ENCODE measurements at places on chromosomes 6 and 20.
A peak's percentile ranks its signal among the peaks of the same experiment; 100 is the strongest.

DNA sequence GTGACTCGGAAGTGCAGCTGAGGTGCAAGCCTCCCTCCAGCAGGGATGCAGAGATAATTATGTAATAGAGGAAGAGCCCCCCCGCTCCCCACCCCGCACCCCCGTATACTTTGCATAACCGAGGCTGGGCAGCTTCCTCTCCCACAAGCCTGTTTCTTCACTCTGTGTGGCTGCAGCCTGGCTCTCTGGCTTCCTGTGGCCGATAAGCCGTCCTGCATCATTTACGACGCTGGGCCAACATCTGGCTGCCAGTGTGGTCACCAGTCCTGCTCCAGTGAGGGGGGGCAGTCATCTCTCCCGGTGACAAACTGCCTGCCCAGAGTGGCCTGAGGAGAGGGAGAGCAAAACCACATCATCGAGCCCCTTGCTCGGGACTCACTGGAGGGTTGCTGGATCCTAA is 59.2 kb downstream of the RBM38 start:
- DNase-seq = peak; percentile 69

GRCh38 chr6:148723484-148723883 is 23.3 kb upstream of the UST start:
- peak; percentile 46 for DNase-seq

GRCh38 chr20:31604567-31605030 is 490 bp upstream of the ID1 start:
- peak; percentile 13 for DNase-seq

GRCh38 chr6:111258010-111258409 is 170.7 kb downstream of the SLC16A10 start:
- DNase-seq = no peak

GRCh38 chr6:35755278-35755924 is 18.6 kb downstream of the ARMC12 start:
- no peak for DNase-seq

DNA sequence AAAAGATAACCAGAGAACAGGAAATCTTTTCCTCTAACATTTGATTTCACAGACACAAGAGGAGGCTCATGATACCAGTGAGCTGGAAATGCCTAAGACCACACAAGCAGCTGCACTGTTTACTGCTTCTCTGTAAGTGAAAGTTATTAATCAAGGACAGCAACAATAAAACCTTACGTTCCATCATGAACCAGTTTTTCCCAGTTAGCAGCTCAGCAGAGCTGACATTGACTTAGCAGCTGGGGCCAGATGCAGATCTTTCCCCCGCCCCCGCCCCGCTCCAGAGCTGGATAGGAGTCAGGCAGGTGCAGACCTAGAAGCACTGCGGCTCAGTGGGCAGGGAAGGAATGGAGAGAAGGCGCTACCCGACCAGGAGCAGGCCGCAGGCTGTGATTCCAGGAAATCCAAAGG is 275.2 kb downstream of the GMDS start:
- DNase-seq = no peak

- peak; percentile 50 for DNase-seq
Observed at GRCh38 chr6:32105433-32105832, 3.7 kb downstream of the TNXB start.

GRCh38 chr6:111800821-111801220 is 72.4 kb downstream of the FYN start:
- no peak for DNase-seq

DNA sequence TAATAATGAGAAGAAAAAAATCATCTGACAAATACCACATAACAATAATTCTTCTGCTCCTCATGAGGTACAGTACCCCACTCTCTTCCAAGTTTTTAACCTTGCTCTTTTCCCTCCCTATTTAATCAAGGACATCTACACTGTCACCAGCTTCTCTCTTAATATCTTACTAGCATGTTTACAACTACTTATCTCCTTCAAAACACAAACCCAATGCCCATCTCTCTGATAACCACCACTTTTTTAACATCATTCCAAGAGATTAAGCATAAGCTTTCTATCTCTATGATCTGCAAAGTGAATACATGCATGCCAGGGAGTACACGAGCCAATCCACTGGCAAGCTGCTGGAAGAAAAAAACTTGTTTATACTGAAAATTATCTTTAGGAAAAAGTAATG is 10.3 kb downstream of the CEP85L start:
- no peak for DNase-seq

DNA sequence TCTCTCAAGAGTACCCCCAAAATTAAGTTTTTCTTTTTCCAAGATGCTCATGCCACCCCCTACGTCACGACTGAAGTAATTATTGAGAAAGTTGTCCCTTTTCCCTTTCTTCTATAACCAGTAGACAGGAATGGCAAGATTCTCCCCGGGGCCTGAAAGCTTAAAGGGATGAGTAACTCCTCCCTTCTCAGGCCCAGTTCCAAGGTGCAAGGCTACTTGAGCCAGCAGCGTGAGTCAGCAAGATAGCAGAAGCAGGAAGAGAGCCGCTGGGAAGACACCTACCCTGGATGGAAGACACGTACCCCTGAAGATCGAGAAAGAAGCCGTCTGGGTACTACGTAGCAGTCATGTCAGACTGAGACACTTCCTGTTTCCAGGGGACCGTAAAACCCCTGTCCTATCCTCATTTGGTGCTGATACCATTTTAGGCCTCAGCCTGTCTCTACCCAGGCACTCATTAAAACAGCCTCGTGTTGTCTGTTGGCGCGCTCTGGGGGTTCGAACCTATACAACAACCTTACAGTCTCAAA is 241.0 kb downstream of the ADGRG6 start:
- peak; percentile 71 for DNase-seq
